ENCODE measurements at places on chromosomes 6 and 20.

GRCh38 chr20:4045082-4045481 is 29.7 kb upstream of the RNF24 start:
- no peak for DNase-seq

- no peak for DNase-seq
Measured at GRCh38 chr20:62255976-62256375, 17.7 kb downstream of the OSBPL2 start.

- no peak for DNase-seq
Measured at GRCh38 chr20:50141811-50142561, 11.5 kb downstream of the PEDS1 start.

- DNase-seq = no peak
Measured at GRCh38 chr20:31680286-31681127, 42.2 kb downstream of the BCL2L1 start.

DNA sequence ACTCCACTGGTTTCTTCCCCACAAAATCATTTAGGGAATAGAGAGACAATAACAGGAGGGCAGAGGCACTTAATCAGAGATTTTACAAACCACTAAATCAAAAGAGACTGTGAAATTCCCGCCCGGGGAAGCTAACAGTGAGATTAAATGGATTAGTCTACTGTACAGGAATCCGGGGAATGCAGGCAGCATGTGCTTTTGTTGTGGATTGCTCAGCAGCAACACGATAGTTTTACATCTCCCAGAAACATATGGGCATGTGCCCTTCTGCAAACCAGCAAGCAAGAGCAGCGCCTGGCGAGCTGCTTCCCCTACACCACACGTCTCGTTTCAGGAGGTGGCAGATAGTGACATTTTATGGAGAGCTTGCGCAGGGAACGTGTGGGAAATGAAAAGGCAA is 382.3 kb downstream of the CD83 start:
- peak; percentile 9 for DNase-seq

- DNase-seq = no peak
Measured at GRCh38 chr20:1920826-1921225, 25.6 kb downstream of the SIRPA start.
